LHCN-M2 (cell line): ENCODE measurements at places on chromosomes 7 and 10. TPM values are rescaled to one million over a fixed set of nuclear protein-coding genes. Genes with fewer than 3 reads are reported as not detected.

DNA sequence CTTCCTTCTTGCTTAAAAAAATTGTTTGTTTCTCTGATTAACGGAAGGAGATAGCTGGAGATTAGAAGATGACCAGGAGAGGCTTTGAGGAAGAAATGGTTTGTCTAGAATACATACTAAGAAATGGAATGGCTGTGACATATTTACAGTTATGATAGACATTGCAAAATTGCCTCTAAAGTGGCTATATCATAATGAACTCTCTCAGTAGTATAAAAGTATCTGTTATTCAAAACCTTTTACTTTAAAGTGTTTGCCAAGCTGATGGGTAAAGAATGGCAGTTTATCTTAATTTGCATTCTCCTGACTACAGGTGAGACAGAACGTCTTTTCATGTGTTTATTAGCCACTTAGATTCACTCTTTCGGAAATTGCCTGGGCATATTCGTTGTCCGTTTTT is 28.7 kb downstream of the LRGUK start:
- DNase-seq = no peak

DNA sequence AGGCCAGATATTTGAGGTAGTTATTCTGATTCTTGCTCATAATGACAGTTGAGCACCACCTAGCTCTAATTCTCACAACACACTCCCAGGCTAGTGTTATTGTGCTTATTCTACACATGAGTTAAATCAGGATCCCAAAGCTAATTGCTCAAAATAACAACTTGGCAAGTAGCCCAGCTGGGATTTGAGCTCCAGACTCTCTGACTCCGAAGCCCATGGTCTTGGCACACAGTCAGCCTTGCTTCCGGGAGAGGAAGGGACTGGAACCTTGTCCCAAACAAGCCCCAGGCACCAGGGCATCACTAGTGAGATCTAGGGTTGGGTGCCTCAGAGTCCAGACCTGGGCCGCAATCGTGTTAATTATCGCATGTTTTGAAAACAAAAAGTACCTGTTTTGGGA is 101.4 kb downstream of the GPAM start:
- no peak for DNase-seq

GRCh38 chr10:63496561-63496960 is 24.6 kb upstream of the REEP3 start:
- DNase-seq = no peak

- DNase-seq = no peak
Measured at GRCh38 chr7:42137941-42138340, 99.1 kb downstream of the GLI3 start.

- DNase-seq = no peak
Measured at GRCh38 chr10:58661336-58661735, 148.7 kb downstream of the BICC1 start.

GRCh38 chr10:25334445-25334844 is 159.6 kb downstream of the GPR158 start:
- DNase-seq = no peak

- no peak for DNase-seq
Measured at GRCh38 chr10:6217611-6218010, 14.9 kb downstream of the PFKFB3 start.

DNA sequence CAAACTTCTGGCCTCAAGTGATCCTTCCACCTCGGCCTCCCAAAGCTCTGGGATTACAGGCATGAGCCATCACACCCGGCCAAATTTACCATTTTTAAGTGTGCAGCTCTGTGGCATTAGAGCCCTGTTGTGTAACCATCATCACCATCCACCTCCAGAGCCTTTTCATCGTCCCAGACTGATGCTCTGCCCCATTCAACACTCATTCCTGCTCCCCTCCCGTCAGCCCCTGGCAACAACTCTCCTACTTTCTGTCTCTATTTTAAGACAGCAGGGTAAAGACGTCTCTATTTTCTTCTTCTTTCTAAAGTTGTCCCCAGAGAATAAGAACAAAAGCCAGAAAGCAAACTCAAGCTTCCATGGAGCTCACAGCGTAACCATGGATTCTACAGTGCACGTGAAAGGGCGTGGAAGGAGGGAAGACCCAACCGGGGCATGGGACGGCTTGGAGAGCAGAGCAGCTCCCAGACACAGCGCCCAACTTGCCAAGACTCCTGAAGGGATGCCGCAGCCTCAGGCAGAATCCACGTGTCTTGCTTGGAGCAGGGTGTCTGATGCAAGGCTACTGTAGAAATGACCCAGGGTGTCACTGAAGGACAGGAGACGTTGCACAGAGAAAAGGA is 42.7 kb upstream of the PITRM1 start:
- no peak for DNase-seq

DNA sequence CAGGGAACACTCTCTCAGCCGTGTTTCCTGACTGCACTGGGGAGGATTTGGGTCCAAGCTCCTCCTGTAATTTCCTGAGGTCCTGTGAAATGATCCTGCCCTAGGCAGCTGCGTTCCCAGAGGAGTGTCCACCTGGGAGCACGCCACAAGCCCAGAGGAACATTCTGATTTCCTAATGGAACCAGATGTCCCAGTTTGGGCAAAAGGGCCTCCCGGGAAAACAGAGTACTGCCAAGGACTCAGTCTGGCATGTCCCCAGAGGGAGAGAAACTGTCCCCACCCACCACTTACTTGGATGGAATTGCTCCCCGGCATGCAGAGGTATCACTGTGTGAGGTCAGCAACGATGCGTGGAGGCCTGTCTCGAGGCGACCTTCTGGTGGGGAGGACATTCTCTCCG is 34.5 kb downstream of the ASB13 start:
- no peak for DNase-seq

GRCh38 chr7:17546592-17546991 is 248.1 kb downstream of the AHR start:
- peak; percentile 80 for DNase-seq

GRCh38 chr7:27430105-27430504 is 187.5 kb downstream of the EVX1 start:
- DNase-seq = no peak

- DNase-seq = no peak
Measured at GRCh38 chr10:32400961-32401360, 45.0 kb upstream of the CCDC7 start.

- DNase-seq = peak; percentile 54
Measured at GRCh38 chr10:63210611-63211196, 77.6 kb downstream of the NRBF2 start.

- no peak for DNase-seq
Measured at GRCh38 chr10:83469728-83470331, 669.5 kb upstream of the GHITM start.

DMBT1 gene
- total RNA-seq = 18.4 and 21.9 TPM in 2 replicates

OPN4 gene
- not detected in 2 replicates for total RNA-seq

GPR26 gene
- not detected in 2 replicates for total RNA-seq

LOXL4 gene
- total RNA-seq = 0.19 and 0.46 TPM in 2 replicates

ZNF425 gene
- 4.4 and 6.3 TPM in 2 replicates for total RNA-seq

CFAP58 gene
- 1.4 TPM in 2 replicates for total RNA-seq

AMZ1 gene
- not detected in 2 replicates for total RNA-seq

FUOM gene
- total RNA-seq = 20.1 and 21.2 TPM in 2 replicates

OR2A5 gene
- not detected in 2 replicates for total RNA-seq
